ENCODE measurements at places on chromosomes 13 and 19.

DNA sequence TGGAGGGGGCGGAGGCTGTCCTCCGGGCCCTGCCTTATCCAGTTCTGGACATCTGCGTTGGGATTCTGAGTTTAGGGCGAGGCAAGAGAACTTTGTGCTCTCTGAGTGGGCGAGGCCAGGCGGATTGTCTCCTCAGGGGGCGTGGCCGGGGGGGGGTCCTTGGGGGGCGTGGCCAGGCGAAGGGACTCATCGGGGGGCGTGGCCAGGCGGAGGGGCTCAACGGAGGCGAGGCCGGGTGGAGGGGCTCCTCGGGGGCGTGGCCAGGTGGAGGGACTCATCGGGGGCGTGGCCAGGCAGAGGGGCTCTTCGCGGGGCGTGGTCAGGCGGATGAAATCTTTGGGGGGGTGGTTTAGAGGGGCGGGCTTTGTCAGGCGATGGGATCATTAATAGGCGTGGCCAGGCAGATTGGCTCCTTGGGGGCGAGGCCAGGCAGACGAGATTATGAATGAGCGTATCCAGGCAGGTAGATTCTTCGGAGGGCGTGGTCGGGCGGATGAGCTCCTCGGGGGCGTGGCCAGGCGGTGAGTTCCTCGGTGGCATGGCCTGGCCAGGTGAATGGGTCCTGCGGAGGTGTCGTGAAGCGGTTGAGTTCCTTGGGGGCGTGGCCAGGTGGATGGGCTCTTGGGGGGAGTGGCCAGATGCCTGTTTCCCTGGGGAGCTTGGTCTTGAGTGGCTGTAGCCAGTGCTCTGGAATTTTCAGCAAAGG, 10.3 kb upstream of the CACNG7 start:
- DNase-seq = no peak

GRCh38 chr19:16936901-16937300, 48.1 kb downstream of the F2RL3 start:
- DNase-seq = no peak

DNA sequence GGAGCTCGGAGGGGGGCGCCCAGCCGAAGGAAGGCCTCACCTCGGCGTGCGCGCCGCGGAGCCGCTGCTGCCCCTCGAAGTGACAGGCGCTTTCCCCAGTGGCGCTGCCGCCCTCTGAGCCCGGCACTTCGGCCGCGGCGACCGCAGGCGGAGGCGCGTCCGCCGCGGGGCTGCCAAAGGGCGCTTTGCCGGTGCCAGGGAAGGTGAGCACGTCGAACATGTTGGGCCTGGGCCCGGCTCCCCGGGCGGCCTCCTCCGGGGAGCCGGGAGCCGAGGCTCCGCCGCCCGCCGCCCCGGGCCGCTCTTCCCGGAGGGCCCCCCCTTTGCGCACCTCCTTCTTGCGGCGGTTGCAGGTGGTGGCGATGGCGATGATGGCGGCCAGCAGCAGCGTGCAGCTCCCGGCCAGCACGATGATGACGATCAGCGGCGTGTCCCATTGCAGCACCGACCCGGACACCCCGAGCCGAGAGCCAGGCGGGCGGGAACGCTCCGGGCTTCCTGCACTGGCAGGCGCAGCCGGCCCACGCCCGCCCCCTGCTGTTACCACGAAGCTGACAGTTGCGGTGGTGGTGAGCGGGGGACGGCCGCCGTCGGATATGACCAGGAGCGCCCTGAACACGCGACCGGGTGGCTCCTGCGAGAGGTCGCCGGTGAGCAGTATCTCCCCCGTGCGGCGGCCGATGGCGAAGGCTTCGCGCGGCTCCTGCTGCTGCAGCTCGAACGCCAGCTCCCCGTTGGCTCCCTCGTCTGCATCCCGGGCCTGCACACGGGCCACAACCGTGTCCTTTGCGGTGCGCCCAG, 2.5 kb downstream of the PCDH8 start:
- DNase-seq = peak; percentile 1

- peak; percentile 16 for DNase-seq
Observed at GRCh38 chr13:109595471-109595870, 190.9 kb downstream of the IRS2 start.

GRCh38 chr19:11887611-11888531, at the start of gene ZNF69:
ZNF69 (plus strand) TSS chr19:11887782; CDS start chr19:11887924, 142 bp downstream.
- DNase-seq = peak; percentile 63

GRCh38 chr13:41401366-41401765, 56.0 kb upstream of the RGCC start:
- DNase-seq = no peak

- DNase-seq = no peak
Observed at GRCh38 chr13:32446773-32447465, 19.0 kb upstream of the N4BP2L1 start.

- DNase-seq = no peak
Observed at GRCh38 chr13:112762690-112763080, 72.8 kb downstream of the ATP11A start.
